ENCODE measurements at places on chromosomes 3 and 15.

DNA sequence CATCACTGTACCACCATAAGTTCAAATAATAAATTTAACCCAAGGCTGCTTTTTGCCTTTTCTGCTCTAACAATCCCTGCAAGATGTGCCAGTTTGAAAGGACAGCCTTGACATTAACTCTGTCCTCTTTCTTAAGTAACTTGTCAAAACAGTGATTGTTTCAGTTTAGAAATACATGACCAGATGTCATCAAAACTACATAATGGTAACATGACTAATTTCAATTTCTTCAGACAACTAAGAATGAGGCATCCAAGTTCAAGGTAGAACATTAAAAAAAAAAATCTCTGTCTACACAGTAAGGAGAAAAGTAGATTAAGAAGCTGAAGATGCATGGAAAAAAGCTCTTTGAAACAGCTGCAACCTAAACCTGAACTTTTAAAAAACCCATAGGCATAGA lies 47.4 kb downstream of the SHQ1 start:
- DNase-seq: no peak

GRCh38 chr15:85073556-85074194 lies 92.0 kb downstream of the PDE8A start:
- DNase-seq: no peak

DNA sequence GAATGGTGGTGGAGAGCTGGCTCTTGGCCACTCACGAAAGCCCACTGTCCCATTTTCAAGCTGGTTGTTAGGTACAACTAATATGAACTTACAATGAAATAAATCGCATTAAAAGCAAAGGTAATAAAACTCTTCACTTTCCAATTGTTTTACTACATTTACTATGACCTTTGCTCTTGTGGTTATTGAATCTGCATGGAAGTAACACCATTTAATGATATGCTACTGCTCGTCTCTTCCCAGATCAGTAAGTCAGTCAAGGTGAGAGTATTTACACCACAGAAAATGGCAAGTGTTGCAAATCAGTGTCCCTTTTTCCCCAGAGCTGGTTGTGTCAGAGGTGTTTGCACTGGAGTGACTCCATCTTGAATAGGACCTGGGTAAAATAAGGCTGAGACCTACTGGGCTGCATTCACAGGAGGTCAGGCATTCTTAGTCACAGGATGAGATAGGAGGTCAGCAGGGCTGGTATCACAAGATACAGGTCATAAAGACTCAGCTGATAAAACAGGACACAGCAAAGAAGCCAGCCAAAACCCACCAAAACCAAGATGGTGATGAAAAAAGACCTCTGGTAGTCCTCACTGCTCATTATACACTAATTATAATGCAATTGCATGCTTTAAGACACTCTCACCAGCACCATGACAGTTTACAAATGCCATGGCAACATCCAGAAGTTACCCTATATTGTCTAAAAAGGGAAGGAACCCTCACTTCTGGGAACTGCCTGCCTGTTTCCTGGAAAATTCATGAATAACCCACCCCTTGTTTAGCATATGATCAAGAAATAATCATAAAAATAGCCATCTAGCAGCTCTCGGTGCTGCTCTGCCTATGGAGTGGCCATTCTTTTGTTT lies 57.6 kb downstream of the FRMD4B start:
- DNase-seq: no peak

- DNase-seq: no peak
These were observed 208.9 kb downstream of the RSL24D1 start for GRCh38 chr15:54987881-54988280.

DNA sequence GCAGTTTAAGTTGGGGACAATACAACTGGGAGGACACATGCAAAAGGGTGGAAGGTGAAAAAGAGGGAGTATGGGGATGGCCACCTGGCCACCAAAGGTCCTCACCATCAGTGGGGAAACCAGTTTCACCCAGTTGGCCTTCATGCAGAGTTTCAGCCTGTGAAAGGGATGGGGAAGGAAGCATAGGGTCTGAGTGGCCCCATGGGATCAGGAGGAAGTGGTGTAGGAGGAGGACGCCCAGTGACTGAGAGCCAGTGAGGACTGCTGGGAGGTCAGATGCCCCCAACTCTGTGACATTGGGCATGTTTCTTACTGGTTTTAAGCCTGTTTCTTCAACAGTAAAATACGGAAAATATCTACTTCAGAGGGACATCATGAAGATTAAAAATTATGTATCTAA lies 16.3 kb downstream of the BCL2A1 start:
- no peak for DNase-seq

DNA sequence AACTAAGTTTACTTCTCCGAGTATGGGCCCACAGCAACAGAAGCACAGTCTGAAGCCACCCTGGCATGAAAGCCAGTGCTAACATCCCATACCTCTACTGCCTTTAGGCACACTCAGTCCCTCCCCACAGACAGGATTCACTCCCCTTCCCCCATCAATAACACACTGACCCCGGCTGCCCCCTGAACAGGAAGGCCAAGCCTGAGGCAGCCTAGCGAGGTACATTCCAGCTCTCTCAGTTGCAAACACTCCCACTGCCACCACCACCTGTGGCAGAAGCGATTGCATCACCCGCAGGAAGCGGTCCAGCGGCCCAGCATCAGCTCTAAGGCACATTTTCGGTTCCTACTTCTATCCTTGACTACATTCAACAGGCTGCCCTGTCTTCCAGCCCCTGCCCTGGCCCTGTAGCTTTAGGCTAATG lies 7.0 kb upstream of the BMF start:
- no peak for DNase-seq

DNA sequence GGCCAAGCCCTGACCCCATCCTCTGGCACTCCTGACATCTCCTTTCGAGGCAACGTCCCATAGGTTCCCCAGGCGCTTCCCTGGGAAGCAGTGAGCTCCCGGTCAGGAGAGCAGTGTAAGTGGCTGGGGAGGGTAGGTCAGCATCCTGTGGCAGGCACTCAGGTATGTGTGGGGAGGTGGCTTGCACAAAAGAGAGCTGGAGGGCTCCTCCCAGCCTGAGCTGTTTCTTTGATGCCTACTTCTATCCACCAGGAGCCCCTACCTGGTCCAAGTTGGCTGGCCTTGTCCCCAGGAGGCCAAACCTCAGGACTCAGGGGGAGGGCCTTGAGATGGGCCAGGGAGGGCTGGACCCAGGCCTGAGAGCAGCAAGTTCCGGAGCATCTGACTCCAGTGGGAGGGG lies 31.7 kb upstream of the LINGO1 start:
- no peak for DNase-seq

GRCh38 chr3:185250247-185250646 lies 3.6 kb downstream of the EHHADH start:
- no peak for DNase-seq

All from activated naive CD4-positive, alpha-beta T cell treated with anti-CD3 and anti-CD28 coated beads, Interleukin-2, amount 50 U/mL, for 16 hours (primary cell).